ENCODE measurements at places on chromosomes 2 and 18.
A peak's percentile ranks its signal among the peaks of the same experiment; 100 is the strongest.

- DNase-seq = no peak
Measured at GRCh38 chr2:127104166-127104660, 2.7 kb downstream of the BIN1 start.

GRCh38 chr2:219249203-219249980 is 3.7 kb upstream of the TUBA4B start:
- peak; percentile 64 for DNase-seq

DNA sequence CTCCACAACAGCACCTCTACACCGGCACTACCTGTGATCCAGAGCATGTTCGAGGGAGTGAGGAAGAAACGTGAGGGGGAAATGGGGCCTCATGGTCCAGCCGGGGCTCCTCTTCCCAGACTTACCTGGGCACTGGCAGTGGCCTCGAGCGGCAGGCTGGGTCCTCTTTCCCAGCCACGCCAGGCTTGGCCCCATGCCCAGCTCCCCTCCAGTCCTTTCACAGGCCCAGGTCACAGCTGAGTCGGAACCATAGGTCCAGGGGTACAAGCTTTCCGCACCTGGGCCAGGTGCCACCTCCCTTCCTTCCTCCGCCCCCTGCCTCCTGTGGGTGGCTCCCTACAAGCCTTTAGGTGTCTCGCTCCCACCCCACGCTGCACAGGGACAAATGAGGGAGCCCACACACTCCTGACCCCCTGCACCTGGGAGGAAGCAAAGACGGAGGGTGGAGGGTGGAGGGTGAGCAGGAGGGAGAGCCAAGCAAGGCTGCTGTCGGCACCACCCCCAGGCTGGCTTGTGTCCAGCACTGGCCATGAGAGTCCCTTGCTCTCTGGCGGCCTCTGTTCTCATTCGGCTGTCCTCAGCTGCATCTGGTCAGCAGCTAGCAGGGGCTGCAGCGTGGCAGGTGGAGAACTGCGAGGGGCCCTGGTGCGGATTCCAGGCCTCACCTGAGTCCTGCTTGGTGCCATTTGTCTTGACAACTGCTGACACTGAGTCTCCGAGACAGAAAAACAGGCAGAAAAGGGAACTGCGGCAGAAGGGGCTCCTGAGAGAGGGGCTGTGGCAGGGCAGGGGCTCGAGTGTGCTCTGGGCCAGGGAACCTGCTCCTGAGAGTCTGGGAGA is 26.8 kb downstream of the ADRA2B start:
- DNase-seq = peak; percentile 6

DNA sequence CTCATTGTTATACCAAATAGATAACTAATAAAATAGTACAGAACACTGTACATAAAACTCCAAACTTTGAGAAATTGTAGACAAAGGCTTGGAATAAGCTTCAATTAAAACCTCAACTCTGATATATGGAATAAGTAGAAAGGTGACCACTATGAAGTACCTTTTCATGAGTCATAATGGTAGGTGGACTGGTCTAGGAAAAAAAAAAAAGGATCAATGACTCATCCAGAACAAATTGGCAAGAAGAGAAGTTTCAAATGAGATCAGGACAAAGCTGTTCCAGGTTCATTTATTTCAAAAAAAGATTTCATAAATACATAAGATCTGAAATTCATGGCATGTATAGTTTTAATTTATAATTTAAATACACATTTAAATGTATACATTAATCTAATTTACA is 769.7 kb downstream of the SUCLG1 start:
- DNase-seq = peak; percentile 15

GRCh38 chr2:128457006-128457604 is 138.4 kb upstream of the HS6ST1 start:
- DNase-seq = no peak

DNA sequence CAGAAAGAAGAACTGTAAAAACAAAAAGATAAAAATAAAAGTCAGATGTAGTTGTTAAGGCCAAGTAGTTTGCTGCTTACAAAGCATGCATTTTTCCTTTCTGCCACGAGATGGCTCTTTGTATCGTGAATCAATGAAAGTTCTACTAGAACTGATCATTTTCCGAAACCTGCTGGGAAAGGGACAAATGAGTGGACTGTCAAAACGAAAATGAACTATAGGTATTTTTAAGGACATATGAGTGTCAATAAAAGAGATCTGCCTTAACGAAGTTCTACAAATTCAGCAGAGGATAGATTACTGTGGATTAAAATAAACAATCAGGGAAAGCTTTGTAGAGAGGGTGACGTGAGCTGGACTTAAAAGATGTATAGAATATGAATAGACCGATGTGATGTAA is 15.0 kb upstream of the ELOA2 start:
- DNase-seq = peak; percentile 9

- no peak for DNase-seq
Measured at GRCh38 chr18:57030417-57030816, 116.5 kb upstream of the BOD1L2 start.

GRCh38 chr2:226716126-226716525 is 83.5 kb downstream of the IRS1 start:
- DNase-seq = no peak

- DNase-seq = peak; percentile 85
Measured at GRCh38 chr18:9575558-9575957, 38.8 kb downstream of the PPP4R1 start.

GRCh38 chr2:26251893-26252292 is 7.2 kb downstream of the HADHB start:
- no peak for DNase-seq

GRCh38 chr18:32189790-32190189 is at the start of gene MEP1B:
TSS of gene MEP1B (plus strand) at chr18:32190039. CDS start at chr18:32190071, 32 bp downstream.
- no peak for DNase-seq

GRCh38 chr18:68543344-68543743 is 171.6 kb downstream of the TMX3 start:
- no peak for DNase-seq

GRCh38 chr2:212195626-212196025 is 343.0 kb downstream of the ERBB4 start:
- no peak for DNase-seq

DNA sequence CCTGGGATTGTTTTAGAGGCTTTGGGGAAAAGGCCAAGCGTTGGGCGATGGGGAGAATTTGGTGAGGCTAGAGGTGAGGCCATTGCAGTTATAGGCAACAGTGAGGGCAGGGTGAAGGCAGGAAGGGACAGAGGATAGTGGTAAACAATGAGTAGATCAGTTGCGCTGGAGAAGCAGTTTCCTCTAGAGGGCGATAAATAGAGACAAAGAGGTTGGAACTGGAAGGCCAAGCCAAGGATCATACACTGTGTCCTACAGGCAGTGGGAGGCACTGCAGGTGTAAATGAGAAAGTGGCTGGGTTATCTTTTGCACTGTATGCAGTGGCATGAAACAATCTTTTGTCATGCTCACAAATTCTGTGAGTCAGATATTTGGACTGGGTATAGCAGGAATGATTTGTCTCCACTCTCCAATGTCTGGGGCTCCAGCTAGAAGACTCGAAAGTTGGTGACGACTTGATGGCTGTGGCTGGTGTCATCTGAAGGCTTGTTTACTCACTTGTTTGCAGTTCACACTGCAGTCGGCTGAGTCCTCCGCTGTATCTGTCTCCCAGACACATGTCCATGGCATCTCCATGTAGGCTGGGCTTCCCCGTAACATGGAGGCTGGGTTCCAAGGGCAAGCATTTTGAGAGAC is 82.1 kb downstream of the TNP1 start:
- peak; percentile 75 for DNase-seq

DNA sequence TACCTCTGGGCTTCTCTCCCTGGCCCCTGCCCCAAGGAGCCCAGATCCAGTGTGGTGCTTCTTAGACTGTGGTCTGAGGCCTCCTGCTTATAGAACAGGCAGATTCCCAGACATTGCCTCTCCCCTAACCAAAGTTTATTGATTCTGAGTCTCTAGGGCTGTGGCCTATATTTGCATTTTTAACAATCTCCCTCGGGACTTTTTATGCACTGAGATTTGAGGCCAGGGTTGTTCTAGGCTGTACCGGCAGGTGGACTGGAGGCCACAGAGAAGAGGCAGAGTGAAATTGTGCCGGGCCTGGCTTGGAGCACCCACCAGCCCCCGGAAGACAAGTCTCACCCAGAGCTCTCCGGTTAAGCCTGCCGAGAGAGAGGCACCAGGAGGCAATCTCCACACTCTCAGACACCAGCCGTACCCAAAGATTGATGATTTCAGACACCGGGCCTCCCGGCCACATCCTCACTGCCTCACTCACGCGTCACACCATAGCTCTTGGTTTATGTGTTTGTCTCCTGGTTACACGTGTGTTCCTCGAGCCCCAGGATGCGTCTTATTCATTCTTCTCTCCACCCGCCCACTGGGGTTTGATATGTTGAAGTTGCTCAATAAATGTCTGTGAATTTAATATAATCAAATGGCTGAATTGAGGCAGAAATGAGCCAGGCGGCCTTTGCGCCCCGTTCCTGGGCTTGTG is 203.7 kb downstream of the KLHL29 start:
- DNase-seq = no peak

DNA sequence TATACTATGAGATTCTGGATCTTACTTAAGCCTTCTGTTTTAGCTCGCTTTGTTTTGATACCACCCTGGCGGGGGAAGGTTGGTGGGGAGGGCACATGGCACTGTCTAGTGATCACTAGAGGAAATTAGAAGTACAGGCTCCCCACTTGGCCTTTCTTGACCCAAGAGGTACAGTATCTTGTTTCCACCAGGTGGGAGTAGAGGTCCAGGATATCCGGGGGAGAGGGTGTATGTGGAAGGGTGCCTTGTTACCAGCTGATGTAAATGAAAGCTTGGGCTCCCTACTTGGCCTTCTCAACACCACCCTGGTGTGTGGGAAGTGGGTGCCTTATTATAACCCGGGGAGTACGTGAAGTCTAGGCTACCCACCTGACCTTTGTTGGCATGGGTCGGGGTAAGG is 7.5 kb downstream of the GALNT1 start:
- DNase-seq = no peak

- no peak for DNase-seq
Measured at GRCh38 chr18:55064760-55065159, 105.5 kb upstream of the CCDC68 start.

DNA sequence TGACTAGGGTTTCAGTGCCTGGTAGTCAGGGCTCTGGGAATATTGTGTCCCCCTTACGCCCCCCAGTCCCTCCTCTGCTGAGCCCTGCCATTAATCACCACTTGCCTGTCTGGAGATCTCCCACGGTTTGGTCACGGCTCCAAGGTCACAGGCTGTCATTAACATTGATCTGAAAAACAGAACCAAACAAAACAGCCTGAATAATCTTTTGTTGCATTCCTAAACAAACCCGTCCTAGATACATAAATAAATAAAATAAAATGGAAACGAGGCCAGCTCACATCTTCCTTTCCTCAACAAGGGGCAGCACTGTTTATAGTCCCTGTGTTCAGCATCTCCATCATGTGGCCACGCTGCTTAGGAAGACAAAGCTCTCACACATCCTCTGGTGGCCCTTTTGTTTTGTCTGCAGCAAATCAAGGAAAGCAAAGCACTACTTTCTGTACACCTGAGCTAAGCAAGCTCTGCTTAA is 282.8 kb downstream of the AGPS start:
- no peak for DNase-seq

DNA sequence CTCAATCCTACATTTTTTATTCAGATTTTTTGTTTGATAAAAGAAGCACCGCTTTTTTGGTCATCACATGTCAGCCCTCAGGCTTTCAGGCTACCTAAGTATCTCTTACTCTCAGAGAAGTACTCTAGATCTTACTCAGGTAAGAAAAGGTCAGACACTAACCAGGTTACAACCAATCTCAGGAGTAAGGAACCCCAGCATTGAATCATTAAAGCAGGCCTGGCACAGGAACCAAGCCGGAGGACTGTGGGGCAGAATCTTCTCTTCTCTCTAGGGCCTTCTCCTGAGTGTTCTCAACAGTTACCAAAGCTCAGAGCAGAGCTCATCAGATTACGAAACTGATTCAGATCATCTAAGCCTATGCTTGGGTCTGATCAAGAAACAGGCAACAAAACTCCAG is 28.2 kb downstream of the RBMS1 start:
- no peak for DNase-seq

DNA sequence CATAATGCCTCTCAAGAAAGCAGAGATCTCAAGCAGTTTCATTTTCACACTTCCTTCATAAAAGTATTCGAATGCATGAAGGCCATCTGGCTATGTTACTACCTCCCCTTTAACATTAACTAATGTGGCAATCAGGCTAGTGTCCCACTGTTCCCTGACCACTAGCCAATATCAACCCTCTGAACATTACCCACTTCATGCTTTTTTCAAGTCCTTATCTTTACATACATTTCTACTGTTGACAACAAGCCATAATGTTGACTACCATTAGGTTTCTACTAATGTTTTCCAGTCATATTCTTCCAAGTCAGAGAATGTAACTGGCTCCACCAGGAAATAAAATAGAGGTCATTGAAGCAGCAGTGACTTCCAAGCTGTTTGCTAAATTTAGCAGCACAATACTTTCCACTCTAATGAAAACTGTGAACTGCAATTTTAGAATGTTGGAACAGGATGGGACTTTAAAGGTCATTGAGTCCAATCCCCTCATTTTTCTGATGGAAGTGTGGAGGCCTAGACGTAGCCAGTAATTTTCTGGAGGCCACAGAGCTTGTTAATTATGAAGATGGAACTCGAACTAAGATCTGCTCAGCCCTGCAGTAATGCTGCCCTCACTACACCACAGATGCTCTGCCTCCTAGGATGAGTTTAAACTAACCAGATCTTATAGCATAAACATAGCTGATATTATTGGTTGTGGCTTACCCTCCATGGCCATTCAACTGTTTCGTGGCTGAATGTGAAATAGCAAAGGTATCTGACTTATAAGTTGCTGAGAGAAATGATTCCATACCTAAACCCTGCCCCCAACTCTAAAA is 630 bp upstream of the PPP1R1C start:
- DNase-seq = no peak

- DNase-seq = no peak
Measured at GRCh38 chr2:88638743-88639142, 11.5 kb upstream of the EIF2AK3 start.

DNA sequence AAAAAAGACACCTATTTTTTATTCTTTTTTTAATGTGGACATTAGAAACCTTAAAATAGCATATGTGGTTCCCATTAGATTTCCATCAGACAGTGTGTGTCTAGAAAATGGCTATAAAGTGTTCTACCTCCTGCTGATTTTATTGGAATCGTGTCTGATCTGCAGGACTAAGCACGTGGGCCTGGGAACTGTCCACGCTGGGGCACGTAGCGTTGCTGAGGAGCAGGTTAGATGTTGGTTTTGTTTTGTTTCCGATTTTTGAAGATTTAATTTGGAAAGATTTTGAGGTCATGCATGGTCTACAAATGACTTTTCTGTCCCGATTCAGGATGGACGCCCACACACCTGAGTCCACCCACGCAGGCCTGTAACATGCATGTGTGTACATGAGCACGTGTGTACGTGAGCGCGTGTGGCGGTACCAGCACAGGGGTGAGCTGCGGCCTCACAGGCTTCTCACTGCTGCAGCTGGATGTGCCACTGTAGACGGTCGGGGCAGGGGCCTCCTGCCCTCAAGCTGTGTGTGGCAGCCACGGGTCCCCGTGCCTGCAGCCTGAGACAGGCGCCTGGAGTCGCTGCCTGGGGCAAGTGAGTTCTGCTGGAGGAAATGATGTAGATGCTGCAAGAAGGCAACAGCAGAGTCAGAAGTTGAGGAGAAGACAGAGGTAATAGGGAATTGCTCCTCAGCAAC is 99.7 kb upstream of the CTDP1 start:
- no peak for DNase-seq
